ENCODE measurements at places on chromosomes 1 and 21.

GRCh38 chr1:203598752-203599151 lies 27.9 kb upstream of the ATP2B4 start:
- no peak for DNase-seq

DNA sequence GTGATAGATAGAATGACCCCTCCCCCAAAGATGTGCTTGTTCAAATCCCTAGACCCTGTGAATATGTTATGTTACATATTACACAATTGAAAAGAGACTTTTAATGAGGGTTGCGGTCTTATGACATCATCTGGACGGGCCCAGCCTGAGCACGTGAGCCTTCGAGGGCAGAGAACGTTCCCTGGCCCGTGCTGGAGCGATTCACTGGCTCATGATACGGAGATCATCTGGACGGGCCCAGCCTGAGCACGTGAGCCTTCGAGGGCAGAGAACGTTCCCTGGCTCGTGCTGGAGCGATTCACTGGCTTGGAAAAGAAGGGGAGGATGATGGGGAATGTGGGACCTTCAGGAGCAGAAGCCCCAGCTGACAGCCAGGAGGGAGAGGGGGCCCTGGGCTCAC lies 34.4 kb upstream of the COL18A1 start:
- no peak for DNase-seq

DNA sequence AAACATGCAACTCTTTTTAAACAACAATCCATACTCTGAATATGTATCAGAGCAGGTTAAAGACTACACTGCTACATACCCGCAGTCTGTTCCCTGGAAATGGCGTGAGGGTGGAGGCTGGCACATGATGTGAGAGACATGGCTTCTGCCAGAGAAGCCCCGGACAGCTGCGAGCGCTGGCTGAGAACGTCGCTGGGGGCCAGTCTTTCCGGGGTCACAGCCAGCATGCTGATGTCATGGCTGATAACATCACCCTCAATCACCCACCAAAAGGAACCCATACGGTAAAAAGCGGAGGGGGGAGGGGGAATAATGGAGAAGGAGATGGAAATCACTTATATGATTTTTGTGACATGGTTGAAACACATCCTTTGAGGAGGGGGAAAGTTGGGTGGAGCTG lies 29.1 kb downstream of the C1orf198 start:
- DNase-seq, result no peak

DNA sequence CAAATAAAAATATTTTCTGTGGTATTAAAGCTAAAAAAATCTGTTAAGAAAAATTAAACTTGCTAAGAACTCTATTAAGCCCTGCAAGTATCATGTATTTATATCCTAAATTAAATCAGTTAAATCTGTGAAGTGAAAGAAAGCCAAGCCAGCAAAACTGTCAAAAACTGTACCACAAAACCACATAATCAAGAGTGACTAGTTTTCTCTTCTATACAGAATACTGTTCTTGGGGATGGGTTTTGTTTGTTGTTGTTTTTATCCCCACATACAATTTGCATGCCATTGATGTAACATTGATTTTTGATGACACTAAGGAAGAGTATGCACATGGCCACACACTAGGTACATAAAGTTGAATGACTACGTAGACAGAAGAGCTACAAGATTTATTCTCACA lies 20.4 kb downstream of the DPH5 start:
- DNase-seq, result no peak

DNA sequence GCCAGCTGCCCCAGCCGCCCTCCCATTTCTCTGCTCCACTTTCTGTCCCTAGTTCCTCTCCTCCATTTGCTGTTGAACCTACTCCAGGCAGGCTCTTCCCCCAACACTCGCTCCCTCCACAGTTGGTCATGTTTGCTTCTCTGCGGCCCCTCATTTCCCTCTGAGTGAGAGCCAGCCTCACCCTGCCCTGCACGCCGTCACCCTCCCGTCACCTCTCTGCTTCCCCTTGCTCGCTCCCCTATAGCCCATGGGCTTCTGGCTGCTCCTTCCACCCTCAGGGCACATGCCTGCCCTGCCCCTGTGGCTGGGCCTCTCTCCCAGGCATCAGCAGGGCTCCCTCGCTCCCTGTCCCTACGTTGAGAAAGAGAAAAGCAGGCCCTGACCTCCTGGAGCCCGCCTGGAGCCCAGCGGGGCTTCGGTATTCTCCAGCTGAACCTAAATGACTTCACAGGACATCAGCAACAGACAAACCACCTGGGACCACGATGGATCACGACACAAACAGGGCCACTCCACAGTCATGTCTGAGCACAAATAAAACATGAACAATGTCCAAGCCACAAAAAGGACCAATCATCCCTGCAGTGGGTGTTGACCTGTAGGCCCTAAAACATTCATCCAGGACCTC lies 13.3 kb upstream of the THEMIS2 start:
- DNase-seq, result no peak

DNA sequence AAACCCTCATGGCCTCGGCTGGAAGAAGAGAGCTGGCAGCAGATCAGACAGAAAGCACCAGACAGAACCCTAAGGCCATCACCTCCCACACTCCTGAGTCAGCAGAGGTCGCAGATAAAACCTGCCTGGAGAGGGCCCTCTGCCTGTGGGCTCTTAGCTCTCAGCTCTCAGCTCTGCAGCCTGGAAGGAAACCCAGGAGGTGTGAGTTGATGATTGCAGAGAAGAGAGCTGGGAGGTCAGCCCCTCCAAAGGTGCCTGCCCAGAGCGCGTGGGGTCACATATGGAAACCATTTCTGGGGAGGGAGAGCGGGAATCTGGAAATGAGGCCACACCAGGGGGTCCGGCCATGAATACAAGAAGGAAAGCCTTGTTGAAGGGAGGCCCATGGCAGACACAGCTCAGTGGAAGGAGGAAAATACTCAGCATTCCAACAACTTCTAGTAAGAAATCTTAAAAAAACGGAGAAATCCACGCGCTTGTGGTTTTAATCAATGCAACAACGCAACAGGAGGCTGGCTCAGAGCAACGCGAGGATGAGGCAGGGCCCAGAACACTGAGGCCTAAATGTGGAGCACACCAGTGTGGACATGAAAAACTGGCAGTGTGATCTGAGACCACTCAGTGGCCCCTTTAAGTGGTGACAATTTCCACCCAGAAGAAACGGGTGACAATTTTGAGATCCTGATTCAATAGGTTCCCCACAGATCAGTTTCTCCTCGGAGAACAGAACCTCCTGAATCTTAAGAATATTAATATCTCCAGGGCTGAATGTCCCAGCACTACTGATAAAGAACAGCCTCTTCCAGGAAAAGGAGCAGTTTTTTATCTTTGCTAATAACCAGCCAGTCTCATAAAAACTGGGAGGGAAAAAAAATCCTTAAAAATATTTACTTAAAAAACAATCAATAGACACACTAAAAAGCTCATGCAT lies 45.7 kb downstream of the PSMG1 start:
- no peak for DNase-seq

GRCh38 chr1:18072066-18072465 lies 35.5 kb upstream of the IGSF21 start:
- peak; percentile 1 for DNase-seq

DNA sequence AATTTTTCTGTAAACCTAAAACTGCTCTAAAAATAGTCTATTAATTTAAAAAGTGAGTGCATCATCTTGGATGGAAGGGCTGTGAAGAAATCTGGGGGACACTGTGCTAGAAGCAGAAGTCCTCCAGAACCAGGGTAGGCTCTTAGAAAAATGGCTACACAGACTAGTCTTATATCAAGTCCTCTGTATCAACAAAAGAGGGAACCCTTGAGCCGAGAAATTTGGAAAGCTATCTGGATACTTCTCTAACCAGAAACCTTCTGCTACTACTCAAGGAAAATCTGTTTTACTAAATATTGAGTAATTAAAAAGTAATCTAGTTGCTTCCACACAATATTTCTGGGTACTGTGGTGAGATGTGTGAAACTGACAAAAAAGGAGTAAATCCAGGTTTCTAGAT lies 92.1 kb downstream of the WDR3 start:
- DNase-seq, result no peak

- no peak for DNase-seq
Observed at GRCh38 chr1:4506591-4506990, 147.8 kb upstream of the AJAP1 start.

DNA sequence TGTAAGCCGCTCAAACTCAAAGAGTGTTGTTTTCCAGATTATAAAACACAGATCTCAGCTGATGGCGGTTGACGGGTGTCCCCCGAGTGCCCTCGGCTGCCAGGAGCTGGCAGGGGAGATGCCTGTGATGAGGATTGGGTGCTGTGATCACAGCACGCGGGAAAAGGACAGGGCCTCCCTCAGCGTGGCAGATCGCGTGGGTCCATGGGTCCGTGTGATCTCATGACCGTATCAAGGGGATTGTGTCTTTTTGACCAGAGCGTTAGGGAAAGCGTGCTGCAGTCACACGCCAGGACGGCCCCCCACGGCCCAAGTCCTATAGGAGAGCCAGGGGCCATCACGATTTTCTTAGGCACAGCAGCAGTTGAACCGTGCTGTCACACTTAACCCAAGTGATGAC lies 51.9 kb downstream of the PDE9A start:
- DNase-seq, result no peak

- DNase-seq, result no peak
Observed at GRCh38 chr1:222331765-222332164, 216.1 kb downstream of the HHIPL2 start.

DNA sequence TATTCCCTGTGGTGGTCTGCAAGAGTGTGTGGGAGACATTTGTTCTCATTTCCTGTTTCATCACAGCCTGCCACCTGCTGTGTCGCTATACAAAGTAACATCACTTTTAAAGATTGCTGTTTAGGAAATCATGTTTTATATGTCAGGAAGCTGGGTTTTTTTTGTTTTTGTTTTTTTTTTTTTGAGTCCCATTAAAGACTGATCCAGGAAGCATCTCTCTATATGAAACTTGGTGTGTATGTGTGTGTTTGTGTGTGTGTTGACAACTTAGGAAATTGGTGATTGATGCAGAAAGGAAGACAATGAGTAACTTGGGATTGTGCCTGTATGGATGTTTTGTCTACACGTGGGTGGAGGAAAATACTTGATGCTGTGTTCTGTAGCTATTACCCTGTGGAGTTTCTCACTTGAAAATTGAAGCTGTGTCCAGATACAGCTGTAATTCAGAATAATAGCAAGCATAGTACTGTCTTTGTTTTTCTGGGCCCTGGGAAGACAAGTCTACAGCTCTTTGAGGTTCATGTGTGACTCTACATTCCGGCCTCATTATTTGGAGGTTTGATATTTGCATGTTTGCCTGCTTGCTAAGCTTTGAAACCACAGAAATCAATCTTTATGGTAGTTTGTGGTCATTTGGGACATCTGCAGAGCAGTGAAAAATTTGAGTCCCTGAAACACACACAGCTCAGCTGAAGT lies 47.9 kb downstream of the LAMC1 start:
- no peak for DNase-seq

DNA sequence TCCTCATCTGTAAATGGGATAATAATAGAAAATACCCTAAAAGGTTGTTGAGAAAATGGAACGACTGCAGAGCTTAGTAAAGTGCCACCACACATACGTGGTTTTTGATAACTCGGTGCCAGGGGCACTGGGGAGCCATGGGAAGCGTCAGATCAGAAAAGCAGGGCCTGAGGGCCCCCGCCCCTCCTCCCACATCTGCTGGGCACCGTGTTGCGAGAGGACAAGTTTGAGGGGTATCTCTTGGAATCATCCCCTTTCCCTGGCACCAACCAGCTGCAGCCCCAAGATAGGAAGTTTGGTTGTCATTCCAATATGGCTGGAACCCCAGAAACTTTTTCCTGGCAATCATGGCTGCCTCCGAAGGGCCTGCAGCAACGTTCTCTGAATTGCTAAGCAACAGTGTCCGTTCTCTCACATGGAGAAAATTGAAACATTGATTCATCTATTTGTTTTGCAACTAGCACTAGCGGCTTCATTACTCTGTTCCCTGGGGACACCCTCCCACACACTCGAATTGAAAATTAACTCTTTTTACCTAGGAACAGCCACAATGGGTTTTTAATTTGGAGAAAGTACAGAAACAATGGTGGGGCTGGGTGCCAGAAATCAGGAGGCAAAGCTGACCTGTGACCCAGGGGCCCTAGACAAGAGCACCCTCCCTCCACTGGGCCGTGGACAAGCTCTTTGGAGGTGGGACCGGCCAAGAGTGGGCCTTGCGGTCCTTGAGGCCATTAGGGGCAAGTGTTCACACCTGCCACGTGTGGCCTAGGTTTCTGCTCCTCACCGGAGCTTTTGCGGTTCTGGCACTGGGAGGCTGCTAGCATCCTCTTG lies 190.0 kb upstream of the VAMP3 start:
- DNase-seq, result no peak
